ENCODE measurements at places on chromosomes 2 and 18. TPM values are rescaled to one million over a fixed set of nuclear protein-coding genes. Genes with fewer than 3 reads are reported as not detected.

The HOXD13 gene
- total RNA-seq: not detected

The LOXHD1 gene
- total RNA-seq: 0.76 TPM

The CD8A gene
- total RNA-seq: 1.5 TPM

The LRRC30 gene
- not detected for total RNA-seq

The CFC1 gene
- total RNA-seq: not detected

The LBX2 gene
- total RNA-seq: 1.6 TPM

The SCG2 gene
- total RNA-seq: 0.71 TPM

The ZNF804A gene
- total RNA-seq: 0.86 TPM

The VSNL1 gene
- 1.6 TPM for total RNA-seq

The RAD51AP2 gene
- total RNA-seq: 0.12 TPM

The ACVR1C gene
- total RNA-seq: 1.3 TPM

All from left lung (tissue), 14 donors.